ENCODE measurements at places on chromosomes 7 and 10. TPM values are rescaled to one million over a fixed set of nuclear protein-coding genes. Genes with fewer than 3 reads are reported as not detected.
A peak's percentile ranks its signal among the peaks of the same experiment; 100 is the strongest.

DNA sequence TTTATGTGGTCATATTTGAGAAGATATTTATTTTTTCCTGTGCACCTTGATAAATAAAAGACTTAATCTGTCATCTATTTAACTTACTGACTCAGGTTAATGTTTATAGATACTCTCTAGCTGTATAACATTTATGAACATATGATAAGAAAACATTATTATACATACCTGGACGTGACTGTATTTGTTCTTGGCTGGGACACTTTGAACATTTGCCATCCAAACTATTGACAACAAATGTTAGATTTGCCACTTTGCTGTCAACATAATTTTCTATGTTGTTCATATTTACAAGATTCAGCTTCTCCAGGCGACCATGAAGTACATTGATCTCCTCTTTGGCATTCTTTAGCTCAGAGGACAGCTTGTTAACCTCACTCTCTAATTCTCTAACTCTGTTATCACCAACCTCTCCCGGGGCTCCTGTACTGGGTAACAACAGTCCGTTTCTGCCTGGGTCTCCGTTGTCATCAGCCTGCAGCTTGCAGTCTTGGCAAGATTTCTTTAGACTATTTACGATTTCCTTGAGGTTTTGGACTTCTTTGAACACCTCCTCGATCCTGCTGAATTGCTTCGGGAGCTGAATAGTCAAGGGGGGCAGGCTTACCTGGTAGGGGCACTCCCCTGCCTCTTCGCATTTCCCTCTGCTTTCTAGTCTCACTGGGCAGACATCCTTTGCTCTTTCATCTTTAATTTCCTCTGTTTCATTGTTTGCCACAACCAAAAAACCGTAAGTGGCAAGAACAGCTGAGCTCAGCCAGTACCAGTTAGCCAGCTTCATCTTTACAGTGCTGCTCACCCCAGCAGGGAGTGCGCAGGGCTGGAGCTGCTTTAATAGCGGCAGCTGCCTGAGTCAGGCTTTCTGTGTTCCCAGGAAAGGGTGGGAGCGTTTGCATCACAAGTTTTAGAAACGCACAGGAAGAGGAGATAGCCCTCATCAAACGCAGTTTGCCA, at the start of gene FGL2:
FGL2 (minus strand) TSS at position 807 of the 954 bp plus-strand sequence; CDS start at position 781, 26 bp downstream.
- DNase-seq = no peak
- peaks cover 54% of the 10 kb centered on the region for H3K4me1 ChIP-seq
- peak within 1 kb of the TSS; percentile 47 for H3K27ac ChIP-seq
- H3K4me3 ChIP-seq = peak within 1 kb of the TSS; percentile 89
- H3K27me3 ChIP-seq = no peaks in the 10 kb centered on the region
- peaks cover 5% of the 10 kb centered on the region for H3K36me3 ChIP-seq

- no peaks in the 10 kb centered on the region for H3K4me1 ChIP-seq
- no peak for DNase-seq
- H3K4me3 ChIP-seq = no peak overlapping the region
- H3K27me3 ChIP-seq = no peaks in the 10 kb centered on the region
- no peaks in the 10 kb centered on the region for H3K36me3 ChIP-seq
These were observed 512.3 kb downstream of the INHBA start for GRCh38 chr7:41190581-41190980.

The COL28A1 gene
- not detected for total RNA-seq

The ARHGAP22 gene
- total RNA-seq = 0.66 TPM
